ENCODE measurements at places on chromosomes 12 and 14.

DNA sequence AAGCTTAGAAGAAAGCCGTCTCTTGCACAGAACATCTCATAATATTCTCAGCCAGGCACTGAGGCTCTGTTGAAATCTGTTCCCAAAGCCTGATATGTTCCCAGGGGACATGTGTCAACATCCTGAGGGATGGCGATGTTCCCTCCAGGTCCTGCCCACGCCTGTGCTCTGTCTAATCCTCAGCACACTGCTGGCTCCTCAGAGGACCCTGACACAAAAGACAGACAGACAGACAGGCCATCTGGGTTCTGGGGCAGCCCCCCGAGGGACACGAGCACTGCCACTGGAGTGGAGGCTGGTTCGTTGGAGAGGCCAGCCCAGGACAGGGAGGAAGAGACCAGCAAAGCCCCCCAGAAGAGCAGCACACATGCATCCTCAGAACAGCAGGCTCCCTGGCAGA lies 27.8 kb downstream of the CHGA start:
- DNase-seq: peak; percentile 42

DNA sequence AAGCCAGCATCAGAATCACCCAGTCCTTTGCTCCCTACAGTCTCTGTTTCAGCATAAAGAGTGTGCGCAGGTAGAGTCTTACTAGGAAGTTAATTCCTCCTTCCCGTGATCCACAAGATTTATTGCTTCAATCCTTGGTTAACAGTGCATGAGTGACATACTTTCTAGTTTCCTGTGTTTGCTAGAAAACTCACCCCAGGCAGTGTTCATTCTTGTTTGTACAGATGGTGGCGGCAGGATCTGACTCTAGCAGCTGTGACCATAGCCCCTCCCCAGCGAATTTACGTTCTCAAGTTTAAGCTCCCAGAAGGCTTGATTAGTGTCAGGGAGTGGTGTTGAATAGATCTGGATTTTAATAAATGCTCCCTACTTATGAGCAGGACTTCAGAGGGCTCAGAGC lies 75.9 kb upstream of the ANO2 start:
- DNase-seq: no peak

GRCh38 chr12:124302241-124302806 lies 7.4 kb downstream of the RFLNA start:
- no peak for DNase-seq

DNA sequence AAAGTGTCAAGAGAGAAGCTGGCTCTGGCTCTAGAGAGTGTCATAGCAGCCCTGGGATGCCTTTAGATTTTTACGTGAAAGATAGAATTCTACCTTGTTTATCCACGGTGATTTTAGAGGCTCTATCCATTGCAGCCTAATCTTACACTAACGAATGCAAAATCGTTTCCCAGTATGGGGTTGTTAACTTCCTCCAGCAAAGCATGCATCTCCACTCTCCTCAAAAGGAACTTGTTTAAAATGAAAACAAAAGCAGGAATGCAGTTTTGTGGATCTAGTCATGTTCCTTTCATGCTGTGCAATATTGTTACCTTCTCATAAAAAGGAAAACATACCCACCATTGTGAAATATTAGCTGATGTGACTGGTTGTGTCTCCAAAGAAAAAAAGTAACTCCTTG lies 88.4 kb downstream of the ANO2 start:
- DNase-seq: no peak

DNA sequence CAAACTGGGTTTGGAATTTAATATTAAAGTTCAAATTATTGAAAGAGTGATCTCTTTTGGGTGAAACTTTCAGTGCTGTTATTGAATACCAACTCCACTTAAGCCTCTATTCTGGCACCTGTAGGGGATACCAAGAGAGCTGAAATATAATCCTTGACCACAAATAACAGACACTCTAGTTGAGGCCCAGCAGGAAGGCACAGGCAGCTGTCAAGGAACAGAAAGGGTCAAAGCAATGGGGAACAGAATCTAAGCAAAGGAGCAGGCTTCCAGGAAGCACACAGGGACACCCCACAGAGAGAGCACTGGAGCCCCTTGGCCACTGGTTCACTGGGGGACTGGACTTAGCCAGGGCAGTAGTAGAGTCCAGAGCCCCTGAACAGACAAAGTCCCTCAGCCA lies 120.9 kb upstream of the SFSWAP start:
- no peak for DNase-seq

DNA sequence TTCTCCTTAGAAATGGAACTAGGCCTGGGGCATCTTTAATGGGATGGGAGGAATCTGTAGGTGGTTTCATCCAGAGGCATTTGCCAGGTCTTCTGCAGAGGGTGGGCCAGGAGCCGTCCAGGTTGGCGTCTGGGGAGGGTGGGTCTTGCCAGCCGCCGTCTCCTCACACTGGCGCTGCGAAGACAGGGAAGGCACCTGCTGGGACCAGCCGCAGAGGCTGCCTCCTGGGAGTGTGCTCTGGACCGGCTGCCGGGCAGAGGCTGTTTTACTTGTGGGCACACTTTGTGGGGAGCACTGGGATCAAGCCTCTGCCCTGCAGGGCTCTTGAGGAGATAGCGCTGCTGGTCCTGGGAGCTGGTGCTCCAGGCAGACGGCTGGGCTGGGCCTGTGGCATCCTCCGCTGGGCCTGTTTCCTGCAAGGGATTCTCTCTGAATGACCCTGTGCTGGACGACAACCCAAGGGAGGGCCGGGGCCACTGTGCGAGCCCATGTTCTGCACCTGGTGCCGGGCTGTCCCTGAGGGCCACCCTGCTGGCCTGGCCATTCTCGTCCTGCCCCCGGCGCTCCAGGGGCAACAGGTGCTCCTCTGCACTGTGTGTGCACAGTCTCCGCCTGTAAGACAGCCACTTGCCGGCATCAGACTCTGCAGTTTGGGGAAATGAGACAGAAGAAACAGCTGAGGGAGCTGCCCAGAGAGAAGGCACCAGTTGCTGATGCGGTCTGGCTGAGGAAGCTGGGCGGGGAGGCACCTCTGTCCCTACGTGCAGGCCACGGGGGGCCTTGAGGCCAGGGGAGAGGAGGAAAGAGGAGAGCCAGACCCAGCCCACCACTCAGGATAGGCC lies 10.0 kb upstream of the TEX22 start:
- DNase-seq: peak; percentile 61

- DNase-seq: no peak
Measured at GRCh38 chr12:76180401-76181277, 96.2 kb upstream of the NAP1L1 start.

- DNase-seq: peak; percentile 84
Measured at GRCh38 chr14:20434701-20435581, 1.0 kb downstream of the KLHL33 start.

DNA sequence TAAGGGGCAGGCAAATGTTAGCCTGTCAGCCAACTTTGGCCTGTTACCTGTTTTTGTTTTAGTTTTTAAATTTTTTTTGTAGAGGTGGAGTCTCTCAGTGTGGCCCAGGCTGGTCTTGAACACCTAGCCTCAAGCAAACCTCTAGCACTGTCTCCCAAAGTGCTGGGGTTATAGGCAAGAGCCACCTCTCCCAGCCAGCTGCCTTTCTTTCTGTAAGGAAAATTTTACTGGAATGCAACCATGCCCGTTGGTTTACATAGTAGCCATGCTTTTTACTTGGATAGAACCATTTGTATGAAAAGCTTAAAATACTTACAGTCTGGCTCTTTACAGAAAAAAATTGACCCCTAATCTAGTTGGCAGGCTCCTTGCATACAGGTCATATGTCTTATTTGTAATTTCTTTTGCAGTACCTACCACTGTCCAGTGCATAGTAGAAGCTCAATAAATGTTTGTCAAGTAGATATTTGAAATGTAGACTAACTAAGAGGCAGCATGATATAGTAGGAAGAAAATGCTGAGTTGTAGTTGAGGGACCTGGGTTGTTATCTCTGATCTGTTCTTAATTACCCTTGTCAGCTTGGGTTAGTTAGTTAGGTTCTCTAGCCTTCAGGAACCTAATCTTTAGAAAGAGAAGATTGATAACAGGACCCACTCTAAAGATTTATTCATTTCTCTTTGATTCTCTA lies 4.7 kb downstream of the MDM2 start:
- DNase-seq: no peak

- DNase-seq: no peak
Measured at GRCh38 chr14:54109521-54110120, 153.0 kb upstream of the BMP4 start.

- no peak for DNase-seq
Measured at GRCh38 chr14:89720076-89720687, 234.3 kb downstream of the EFCAB11 start.

DNA sequence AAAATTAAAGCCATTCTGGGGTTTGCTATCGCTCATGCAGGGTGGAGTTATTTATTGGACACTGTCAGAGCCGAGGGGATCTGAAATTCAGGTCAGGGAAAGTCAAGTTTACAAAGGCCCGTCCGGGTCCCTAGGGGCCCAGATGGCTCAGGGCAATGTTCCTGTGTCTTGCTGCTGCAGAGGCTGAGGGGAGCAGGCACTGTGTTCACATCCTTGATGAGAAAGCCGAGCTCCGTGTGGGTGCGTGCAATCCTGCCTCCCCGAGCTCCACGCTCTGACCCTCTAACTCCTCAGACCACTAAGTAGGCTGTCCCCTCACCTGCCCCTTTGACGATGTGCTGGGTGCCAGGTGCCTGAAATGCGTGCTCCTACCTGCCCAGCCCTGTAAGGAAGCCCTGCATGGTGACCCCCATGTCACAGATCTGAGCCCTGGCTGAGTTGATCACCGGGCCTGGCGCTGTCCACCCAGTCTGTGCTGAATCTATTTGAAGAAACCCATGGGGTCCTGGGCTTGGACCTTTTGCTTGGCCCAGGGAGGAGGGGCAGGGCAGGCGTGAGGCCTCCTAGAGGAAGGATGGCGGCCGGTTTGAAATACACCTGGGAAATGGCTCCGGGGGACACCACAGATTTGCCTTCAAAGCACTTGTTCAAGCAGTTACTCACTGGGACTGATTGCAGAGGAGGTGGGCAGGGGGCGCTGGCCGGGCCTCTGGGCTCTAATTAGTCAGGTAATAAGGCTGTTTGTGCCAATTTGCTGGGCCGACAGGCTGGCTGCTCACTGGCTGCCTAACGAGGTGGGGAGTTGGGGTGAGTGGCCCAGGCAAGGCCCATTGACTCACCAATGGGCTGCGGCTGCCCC lies 204.3 kb downstream of the KIF26A start:
- DNase-seq: peak; percentile 24

- DNase-seq: no peak
Measured at GRCh38 chr12:2322554-2323120, 269.9 kb downstream of the CACNA1C start.

- DNase-seq: no peak
Measured at GRCh38 chr12:80617733-80618132, 89.7 kb upstream of the MYF6 start.

DNA sequence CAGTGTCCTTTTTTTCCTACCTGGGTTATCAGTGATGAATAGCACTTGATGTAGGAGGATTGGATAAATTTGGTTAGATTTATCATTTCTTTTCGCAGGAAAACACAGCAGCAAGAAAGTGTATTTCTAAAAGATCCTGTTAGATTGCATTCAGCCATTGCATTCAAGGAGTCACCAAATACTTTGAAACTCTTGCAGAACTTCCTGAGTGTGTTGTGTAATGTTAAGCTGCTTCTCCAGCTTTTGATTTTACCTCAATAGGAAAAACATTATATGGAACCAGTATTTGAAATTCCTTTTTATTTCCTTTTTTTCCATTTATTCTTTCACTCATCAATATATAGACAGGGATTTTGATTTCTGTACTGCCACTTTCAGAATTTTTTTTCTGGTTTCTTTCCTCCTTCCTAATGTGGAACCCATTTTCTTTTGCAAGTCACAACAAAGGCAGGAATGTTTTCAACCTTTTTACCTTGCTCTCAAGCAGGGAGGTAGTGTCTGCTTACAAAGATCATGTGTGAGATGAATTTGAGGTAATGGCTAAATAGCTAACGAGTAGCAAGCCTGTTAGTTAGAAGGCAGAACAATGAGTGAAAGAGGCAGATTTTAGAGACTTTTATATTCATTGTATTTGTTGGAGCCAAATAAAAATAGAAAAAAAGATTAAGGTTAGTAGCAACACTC lies 56.2 kb downstream of the PPHLN1 start:
- DNase-seq: no peak

- DNase-seq: no peak
Measured at GRCh38 chr12:71092290-71092689, 65.5 kb downstream of the TSPAN8 start.

GRCh38 chr12:31485571-31485970 lies 105.4 kb downstream of the DENND5B start:
- DNase-seq: no peak

DNA sequence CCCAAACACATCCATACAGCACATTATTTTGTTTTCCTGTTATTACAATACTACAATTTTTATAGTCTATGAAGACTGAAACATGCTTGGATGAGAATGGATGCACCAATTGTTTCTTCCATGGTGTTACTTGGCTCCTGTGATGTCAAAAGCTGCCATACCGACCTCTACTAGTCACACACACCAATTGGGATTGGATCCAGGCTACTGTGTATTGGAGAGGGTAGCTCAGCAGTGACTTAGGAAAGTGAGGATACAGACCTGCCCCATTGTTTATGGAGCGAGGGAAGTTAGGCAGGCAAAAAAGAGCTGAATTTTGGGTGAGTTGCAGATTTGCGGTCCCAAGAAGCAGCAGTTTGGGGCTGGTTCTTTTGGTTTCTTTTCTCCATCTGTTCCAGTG lies 30.8 kb upstream of the AKAP6 start:
- DNase-seq: no peak

DNA sequence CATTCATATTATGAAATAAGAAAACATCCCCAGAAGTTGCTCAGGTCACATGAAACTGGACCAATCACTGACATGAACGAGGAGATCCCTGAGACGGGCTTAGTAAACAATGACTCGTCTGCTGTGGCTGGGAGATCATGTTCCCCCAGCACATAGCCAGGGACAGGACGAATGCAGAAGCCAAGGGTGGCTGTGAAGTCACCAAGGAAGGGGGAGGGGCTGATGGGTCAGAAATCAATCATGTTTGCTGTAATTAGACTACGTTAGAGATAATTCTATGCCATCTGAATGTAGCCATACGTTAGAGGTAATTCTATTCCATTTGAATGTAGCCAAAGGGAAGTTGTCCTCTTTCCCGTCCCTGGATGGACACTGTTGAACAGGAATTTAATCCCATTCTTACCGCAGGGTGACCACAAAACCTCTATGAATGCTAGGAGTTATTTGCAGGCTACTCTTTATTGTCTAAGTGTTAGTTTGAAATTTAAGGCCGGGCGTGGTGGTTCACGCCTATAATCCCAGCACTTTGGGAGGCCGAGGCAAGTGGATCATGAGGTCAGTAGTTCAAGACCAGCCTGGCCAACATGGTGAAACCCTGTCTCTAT lies 332.9 kb downstream of the TMEM132D start:
- no peak for DNase-seq

DNA sequence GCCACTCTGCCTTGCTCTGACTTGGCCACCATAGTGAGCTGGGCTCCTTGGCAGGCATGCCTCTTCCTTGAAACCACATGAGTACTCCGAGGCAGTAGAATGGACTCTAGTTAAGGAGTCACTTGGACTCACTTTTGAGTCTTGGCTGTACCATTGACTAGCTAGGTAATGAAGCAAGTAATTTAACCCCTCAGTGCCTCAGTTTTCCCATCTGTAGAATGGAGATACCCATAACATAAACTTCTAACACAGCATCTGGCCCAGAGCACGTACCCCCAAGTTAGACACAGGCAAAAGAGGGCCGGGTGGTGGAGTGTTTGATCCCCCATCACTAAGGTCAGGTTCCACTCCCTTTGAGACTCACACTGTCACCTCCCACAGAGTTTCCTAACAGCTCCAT lies 8.3 kb downstream of the KRT77 start:
- no peak for DNase-seq

GRCh38 chr14:67436006-67436866 lies 24.3 kb upstream of the PLEK2 start:
- no peak for DNase-seq

Measured in Right ventricle myocardium superior (tissue), 1 donor.